ENCODE measurements at places on chromosomes 1 and 21. TPM values are rescaled to one million over a fixed set of nuclear protein-coding genes. Genes with fewer than 3 reads are reported as not detected.

GRCh38 chr1:167926486-167926997 lies 9.9 kb upstream of the DCAF6 start:
- DNase-seq: peak; percentile 18

DNA sequence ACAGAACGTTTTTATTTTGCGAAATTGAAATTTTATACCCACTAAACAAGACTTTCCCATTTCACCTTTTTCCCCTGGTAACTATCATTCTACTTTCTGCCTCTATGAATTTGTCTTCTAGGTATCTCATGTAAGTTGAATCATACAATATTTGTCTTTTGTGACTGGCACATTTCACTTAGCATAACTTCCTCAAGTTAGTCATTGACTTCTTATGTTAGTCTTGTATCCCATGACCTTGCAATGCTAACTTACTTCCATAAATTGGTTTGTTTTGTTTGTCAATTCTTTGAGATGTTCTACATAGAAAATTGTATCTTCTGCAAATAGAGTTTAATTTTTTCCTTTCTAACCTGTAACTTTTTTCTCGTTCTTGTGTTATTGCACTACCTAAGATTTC lies 26.9 kb downstream of the SH3BP5L start:
- DNase-seq: no peak

- no peak for DNase-seq
Observed at GRCh38 chr1:87840767-87841166, 512.1 kb downstream of the LMO4 start.

SPATA21 gene
- total RNA-seq: not detected

- peak; percentile 93 for DNase-seq
Observed at GRCh38 chr21:39867198-39867650, at the start of gene PCP4. Gene PCP4, plus strand, starts transcription at chr21:39867438. Its CDS starts 64 bp downstream, at chr21:39867502.

BMP8A gene
- total RNA-seq: 0.12 TPM

Measured in neural progenitor cell (in vitro differentiated cells).